ENCODE measurements at places on chromosomes 1 and 21.

- no peak for DNase-seq
These were observed 29.6 kb downstream of the SLC1A7 start for GRCh38 chr1:53112861-53113260.

DNA sequence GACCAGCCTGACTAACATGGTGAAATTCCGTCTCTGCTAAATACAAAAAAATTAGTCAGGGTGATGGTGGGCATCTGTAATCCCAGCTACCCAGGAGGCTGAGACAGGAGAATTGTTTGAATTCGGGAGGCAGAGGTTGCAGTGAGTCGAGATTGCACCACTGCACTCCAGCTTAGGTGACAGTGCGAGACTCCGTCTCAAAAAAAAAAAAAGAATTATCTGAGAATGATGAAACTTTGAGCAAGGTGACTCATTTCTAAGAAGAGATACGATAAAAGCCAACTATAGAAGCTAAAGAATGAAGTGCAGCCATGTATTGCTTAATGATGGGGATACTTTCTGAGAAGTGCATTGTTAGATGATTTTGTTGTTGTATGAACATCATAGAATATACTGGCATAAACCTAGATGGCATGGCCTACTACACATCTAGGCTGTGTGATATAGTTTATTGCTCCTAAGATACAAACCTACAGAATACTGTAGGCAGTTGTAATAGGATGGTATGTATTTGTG, 64.7 kb downstream of the SNRPE start:
- peak; percentile 49 for DNase-seq

- DNase-seq = peak; percentile 23
These were observed 1.3 kb downstream of the SIPA1L2 start for GRCh38 chr1:232628335-232629249.

DNA sequence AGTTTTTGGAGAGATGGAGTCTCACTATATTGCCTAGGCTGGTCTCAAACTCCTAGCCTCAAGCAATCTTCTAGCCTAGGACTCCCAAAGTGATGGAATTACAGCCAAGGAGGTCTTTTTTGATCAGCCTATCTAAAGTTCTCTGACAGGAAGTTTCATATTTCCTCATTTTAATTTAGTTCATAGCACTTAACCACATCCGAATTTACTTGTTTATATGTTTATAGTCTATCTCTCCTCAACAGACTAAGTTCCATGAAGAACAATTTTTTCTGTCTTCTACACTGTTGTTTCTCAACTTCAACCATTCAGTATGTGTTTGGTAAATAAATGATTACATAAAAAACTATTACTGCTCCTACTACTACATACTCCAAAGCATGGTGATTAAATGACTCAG, 47.9 kb downstream of the GON4L start:
- no peak for DNase-seq

GRCh38 chr1:156251527-156251926, 3.7 kb upstream of the PAQR6 start:
- no peak for DNase-seq

DNA sequence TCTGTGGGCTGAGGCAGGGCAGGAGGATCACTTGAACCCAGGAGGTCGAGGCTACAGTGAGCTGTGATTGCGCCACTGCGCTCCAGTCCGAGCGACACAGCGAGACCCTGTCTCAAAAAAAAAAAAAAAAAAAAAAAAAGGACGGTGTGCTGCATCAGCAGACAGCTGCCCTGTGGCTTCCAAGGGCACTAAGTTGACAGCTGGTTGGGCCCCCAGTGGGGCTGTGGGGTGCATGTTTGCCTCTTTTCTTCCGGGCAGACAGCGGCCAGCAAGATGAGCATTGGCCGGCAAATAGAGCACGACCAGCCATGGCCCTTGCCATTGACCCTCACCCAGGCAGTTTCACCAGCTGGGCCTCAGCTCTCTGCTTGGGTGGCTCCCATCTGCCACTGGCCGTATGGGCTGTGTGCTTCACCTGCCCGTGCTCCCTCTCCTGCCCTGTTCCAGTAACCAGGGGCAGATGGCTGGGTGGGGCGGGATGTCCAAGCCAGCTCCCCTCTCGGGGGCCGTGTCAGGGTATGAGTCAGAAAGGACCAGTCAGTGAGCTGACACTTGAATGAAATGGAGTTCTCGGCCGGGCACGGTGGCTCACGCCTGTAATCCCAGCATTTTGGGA, 12.3 kb upstream of the SLC25A34 start:
- DNase-seq = no peak

DNA sequence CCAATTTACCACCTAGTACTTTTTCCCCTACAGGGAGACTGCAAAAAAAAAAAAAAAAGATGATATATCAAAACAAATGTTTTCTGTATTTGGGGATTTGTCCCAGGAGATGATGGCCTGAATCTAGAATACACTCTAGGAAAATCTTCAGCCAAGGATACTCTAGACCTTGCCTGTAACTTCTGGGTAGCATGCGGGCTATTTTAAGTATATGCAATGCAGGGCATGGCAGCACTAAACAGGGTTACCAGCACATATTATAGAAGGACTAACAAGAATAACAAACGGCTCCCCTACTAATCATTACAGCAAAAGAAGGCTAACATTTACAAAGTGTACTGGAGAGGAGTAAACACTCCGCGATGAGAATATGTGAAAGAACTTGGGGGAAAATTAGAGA, 109.6 kb downstream of the GPATCH2 start:
- no peak for DNase-seq

- no peak for DNase-seq
These were observed 289.6 kb downstream of the PTPRU start for GRCh38 chr1:29525941-29526340.

DNA sequence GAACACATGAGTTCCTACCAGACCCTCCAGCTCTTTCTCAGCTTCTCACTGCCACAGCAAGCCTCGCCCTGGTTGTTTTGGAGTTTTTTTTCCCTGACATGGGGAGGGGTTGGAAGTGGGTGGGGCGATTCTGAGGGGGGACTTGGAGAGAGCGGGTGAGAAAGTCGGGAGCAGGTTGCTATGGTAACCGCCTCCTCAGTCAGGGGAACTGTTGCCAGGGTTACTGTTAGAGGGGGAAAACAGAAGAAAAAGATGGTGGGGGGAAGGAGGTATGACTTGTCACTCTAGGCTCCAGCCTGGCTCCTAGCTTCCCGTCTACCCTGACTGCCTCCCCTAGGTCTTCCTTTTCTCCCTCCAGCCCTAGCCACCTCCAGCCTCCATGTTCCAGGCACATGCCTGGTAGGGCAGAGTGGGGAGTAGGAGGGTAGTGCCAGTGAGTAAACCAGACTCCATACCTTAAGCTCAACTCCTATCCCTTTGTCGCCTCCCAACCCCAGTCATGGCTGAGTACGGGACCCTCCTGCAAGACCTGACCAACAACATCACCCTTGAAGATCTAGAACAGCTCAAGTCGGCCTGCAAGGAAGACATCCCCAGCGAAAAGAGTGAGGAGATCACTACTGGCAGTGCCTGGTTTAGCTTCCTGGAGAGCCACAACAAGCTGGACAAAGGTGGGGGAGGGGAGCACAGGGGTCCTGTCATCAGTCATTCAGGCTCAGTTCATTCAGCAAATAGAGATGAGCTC, 6.0 kb downstream of the PEA15 start:
- DNase-seq = no peak

- no peak for DNase-seq
These were observed 13.8 kb downstream of the HTR6 start for GRCh38 chr1:19678493-19678892.

- peak; percentile 23 for DNase-seq
These were observed 53.9 kb upstream of the AKT3 start for GRCh38 chr1:243903895-243904294.

DNA sequence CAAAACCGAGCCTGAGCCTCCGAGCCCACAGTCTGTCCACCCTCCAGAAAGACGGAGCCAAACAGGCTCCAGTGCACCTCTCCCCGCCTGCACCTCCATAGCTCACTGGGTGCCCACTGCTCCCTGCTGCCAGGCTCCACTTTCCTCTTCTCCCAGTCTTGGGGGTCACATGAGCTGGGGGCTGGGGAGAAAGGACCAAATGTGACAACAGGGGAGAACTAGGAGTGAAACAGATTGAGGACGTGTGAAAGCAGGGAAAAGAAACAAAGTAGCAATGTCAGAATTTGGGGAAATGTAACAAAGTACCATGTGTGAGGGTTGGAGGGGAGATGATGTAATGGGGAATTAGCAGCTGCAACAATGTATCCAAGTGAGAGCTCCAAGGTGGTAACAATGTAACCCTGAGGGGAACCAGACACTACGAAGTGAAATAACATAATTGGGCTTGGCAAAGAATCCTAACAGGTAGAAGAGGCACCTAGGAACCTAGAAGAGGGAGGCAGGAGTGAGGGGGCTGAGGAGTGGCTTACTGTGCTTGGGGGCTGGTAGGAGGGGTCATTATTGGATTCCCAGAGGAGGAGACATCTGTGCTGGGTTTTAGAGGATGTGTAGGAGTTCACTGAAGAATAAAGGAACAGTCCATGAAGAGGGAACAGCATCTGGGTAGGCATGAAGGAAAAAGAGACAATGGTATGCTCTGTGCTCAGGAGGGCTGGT, 12.5 kb downstream of the SDC3 start:
- no peak for DNase-seq

DNA sequence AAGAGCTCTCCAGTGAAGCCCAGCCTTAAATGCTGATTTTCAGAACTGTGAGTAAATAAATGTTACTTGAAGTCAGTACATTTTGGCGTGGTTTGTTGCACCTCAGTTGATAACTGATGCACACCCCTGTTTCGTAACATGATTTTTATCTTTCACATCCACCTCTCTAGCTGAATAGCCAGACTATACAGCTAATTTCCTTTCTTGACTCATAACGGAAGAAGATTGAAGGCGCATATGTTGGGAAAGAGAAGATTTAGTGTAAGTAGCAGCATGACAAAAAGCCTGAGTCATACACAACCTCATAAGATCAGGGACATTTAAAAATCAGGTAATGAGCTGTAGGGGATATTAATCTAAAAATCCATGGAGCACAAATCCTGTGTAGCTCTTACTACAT, 716.2 kb upstream of the ZP4 start:
- peak; percentile 91 for DNase-seq

DNA sequence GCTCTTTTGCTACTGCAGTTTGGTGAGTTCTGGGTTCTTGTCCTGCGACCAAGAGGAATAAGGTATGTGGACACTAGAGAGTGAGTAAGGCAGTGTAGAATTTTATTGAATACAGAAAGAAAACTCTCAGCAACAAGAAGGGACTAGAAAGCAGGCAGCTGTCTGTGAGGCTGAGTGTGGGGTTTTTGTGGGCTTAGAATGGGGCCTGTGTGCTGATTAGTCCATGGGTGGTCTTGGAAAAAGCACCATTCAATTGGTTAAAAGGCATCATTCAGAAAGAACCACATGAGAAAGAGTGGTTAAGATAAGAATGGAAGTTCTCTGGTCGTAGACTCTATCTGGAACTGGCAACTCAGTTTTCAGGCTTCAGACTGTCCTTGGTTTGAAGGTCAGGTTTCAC, 298.8 kb downstream of the TGFB2 start:
- no peak for DNase-seq

DNA sequence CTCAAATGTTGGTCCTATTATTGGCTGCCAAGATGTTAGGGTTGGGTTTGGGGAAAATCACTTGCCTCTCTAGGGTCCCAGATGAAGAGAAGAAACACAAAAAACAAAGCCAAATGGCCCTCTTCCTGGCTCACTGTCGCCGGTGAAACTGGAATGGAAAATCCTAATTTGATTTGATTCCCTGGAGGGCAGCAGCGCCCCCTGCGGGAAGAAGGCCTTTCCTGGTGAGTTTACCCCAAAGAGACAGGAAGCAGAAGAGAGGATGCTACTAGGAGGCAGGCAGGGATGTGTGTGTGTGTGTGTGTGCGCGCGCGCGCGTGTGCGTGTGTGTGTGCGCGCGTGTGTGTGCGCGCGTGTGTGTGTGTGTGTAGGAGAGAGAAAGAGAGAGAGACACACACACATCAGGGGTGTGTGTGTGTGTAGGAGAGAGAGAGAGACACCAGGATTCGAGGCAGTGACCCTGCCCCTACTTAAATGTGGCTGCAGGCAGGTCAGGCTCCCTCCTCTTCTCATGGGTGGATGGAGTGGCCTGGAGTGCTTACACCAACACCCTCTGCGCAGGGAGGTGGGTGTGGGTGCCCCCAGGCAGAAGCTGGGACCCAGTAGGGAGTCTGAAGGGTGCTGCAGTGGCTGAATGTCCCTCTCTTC, 3.1 kb upstream of the SELENON start:
- peak; percentile 37 for DNase-seq

DNA sequence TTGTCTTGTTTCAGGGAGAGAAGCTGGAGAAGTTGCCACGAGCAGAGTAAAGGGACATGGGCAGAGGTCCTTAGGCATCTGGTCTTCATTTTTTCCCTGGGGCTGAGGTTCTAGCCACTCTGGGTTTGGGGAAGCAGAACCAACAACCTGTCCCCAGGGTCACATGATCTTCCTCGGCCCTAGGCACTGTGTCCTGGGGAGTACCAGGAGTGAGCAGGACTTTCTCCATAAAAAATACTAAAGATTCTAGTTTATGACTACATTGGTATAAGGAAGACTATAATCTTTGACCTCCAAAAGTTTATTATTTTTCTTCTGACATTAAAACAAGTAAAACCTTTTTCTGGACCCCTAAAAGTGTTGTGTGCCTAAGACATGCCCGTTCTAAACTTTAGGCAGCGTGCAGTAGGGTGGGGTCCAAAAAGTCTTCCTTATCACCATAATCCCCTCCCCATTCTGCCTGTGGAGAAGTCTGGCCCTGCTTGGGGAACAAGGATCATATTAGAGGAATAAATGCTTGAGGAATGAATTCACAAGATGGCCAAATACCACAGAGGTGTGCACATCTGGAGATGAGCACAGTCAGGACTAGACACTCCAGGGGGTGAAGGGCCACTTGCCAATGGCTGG, 19.3 kb upstream of the IGSF3 start:
- no peak for DNase-seq

DNA sequence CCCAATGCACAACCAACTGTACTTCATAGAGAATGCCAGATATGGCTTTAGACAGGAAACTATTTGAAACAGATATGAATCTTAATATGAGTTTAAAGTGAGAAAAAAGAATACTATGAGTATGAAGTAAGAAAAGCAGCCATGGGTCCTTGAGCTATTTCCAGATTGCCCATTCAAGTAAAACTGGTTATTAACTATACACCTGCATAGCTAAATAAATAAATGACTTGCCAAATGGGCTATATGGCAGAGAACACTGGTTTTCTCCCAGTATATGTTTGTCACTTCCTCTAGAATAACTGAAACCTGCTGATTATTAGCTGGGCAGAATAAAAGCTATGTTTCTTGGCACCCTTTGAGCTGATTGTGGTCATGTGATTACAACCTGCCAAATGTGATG, 17.0 kb upstream of the CD1C start:
- DNase-seq = no peak

GRCh38 chr1:30657131-30658013, 66.0 kb downstream of the MATN1 start:
- no peak for DNase-seq

DNA sequence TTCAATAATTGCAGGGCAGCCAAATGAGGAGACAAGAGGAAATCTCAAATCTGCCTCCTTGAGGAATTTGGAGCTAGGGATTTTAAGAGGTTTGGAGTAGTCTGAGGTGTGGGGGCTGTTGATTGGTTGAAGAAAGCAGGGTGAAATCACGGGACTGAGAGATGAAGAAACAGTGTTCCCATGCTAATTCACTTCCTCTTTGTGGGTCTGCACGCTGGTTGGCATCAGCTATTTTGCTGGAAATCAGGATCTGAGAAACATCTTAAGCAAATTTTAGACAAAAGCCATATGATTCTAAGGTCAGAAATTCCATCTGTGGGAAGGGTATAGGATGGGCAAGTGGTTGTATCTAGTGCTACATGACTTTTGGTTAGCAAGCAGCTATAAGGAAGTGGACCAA, 107.1 kb upstream of the PAXBP1 start:
- DNase-seq = no peak

- no peak for DNase-seq
These were observed 94.9 kb upstream of the VANGL1 start for GRCh38 chr1:115546846-115547245.

- DNase-seq = no peak
These were observed 45.5 kb downstream of the VPS13D start for GRCh38 chr1:12275370-12275769.
